ENCODE measurements at places on chromosomes 12 and 14.

- DNase-seq: no peak
These were observed 11.5 kb downstream of the SPTSSA start for GRCh38 chr14:34450542-34450915.

DNA sequence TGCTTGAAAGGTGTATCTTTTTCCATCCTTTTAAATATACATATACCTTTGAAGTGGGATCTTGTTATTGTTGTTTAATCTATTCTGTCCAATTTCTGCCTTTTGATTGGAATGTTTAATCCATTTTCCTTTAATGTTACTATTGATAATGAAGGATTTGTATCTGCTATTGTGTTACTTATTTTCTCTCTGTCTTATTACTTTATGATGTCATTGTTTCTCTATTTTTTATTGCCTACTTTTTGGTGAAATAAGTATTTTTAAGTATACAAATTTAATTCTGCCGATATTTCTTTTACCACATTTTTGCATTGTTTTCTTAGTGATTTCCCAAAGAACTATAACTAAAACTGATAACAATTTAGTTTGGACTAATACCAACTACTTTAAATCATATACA is 121.8 kb downstream of the RASSF9 start:
- no peak for DNase-seq

GRCh38 chr12:28975564-28976340 is 173.3 kb upstream of the FAR2 start:
- no peak for DNase-seq

DNA sequence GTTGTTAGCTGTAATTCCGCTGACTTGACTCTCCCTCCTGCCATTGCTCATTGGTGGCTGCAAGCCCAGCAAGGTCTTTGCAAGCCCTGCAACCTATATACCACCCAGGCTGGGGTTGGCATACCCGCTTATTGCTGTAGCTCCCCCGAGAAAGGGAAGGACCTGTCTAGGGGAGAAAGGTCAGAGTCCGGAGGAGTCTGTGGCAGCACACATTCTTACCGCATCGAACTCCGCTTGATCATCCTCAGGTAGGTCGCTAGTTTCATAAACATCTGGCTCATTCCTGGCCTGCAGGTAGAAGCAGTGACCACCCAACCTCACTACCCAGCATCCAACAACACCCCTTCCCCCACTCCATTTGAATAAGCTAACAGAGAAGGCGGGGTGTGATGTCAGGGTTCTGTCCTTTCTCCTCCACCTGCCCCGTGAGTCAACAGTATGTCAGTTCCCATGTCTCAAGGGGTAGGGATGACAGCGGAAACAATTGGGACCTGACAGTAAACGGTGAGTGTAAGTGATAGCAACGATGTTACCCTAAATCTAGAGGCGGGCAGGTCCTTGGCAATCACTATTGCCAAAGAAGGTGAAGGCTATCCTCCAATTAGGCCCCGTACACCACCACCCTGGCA is 1.1 kb downstream of the DCTN2 start:
- no peak for DNase-seq

DNA sequence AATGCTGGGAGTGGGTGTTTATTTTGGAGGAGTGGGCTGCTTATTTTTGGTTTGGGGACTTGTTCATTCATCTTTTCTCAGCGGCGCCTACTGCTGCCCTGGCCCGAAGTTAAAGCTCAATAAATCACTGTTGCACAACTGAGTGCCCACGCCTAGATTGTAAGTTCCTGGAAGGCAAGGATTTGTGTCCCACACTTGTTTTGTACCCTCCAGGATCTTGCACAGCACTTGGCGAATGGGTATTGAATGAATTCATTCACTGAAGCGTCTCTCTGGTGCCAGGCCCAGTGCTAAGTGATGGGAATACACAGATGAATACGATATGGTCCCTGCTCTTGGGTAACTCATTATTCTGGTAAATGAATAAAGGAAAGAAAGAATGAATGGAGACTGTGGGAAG is 153.3 kb upstream of the PARP11 start:
- no peak for DNase-seq

GRCh38 chr12:6772331-6772695 is at the start of gene LAG3:
Gene LAG3 (plus strand): TSS chr12:6772520. CDS start chr12:6772853, 333 bp downstream.
- no peak for DNase-seq

GRCh38 chr12:15942475-15942874 is 31.3 kb downstream of the DERA start:
- DNase-seq: no peak

GRCh38 chr12:106342397-106343213 is 14.9 kb upstream of the POLR3B start:
- DNase-seq: peak; percentile 85

GRCh38 chr12:122327494-122328385 is 61.4 kb upstream of the VPS33A start:
- DNase-seq: no peak

All from femur (tissue), 1 donor.